ENCODE measurements at places on chromosomes 12 and 14. TPM values are rescaled to one million over a fixed set of nuclear protein-coding genes. Genes with fewer than 3 reads are reported as not detected.

DNA sequence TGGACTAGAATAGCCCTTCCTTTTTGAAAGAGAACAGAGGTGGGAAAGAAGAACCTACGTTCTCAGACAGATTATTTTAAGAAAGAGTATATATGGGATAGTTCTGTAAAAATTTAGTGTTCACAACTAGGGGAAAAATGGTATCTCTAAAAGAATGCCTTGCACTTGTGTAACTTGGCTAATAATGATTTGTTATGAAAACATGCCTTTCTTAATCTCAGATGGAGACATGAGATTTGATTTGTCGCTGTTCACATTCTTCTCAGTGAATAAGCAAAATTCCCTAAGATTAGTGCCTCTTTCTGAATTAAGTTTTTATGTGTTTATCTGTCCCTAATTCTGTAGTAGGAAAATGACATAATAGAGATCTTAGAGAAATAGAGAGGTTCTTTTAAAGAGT lies 100.8 kb downstream of the USP15 start:
- DNase-seq, result no peak

GRCh38 chr14:75286313-75286712 lies 7.7 kb downstream of the FOS start:
- DNase-seq, result no peak

- no peak for DNase-seq
Observed at GRCh38 chr14:89578156-89578555, 161.1 kb upstream of the FOXN3 start.

DNA sequence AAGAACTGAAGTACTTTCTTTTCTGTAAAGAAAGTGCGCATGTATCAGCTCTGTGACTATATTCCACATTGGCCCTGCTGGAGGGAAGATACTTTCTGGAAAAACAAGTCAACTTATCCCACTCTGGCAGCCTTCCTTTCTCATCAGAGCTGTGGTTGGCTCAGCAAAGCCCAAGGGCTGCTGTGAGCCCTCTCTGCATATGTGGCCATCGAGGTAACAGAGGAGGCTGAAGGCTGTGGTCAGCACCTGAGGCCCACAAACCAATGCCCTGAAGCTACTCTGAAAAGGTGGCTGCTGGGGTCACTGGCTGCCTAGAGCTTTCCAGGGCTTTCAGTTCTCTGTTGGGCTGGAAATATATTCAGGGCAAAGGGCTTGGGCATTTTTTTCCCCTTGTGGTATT lies 70.8 kb upstream of the IGF1 start:
- DNase-seq, result no peak

The GARIN6 gene
- polyA plus RNA-seq, result not detected

DNA sequence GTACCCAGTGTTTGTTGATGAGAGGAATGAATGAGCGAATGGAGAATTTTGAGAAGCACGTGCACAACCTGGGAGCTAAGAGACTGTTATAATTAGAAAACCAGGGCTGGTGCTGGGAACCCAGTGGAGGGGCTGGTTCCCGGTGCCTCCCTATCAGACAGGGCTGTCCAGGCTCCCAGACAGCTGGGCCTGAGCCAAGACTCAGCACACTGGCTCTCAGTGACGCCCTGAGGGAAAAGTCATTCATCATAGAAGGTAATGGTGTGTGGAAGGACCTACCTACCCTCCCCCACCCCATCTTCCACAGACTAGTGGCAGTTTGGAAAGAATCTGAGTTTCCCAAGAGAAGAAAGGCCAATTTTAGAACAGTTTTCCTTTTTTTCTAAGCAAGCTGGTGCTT lies 34.7 kb downstream of the KCNA5 start:
- DNase-seq, result peak; percentile 79

GRCh38 chr14:68702135-68702534 lies 90.7 kb downstream of the ZFP36L1 start:
- DNase-seq, result no peak

DNA sequence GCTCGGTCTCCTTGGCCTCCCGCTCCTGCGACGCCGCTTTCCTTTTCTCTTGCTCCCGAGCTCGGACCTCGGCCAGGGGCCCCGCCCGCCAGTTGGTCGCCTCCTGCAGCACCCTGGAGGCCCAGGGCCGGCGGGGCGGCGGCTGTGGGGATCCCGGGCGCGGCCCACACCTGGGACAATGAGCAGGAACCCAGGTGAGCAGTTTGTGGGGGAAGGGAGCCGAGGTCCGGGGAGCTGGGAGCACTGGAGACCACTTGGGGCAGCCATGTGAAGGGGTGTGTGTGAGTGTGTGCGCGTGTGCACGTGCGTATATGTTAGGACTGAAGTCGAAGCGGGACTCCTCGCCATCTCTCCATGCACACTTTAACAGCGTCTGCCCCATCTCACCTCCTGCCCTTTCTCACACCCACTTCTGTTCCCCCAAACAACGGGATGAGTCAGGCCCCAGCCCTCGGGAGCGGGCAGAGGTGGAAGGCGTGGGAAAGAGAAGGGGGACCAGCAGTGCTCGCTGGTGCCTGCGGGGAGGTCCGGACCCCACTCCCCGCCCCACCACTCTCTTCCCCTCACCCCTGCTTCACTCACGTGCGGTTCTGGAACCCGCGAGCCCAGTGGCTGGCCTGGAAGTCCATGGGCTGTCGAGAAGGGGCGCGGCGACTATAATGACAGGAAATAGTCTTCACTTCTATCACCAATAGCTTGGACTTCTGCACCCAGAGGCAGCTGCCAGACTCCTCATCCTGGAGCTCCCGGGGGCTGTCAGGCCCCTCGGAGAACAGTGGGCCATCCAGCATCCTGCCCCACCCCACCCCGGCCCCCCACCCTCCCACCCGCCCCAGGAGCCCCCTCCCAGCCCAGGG lies 450 bp downstream of the DDN start:
- DNase-seq, result no peak

All from left kidney (tissue), 8 donors.